ENCODE measurements at places on chromosomes 2 and 18.

GRCh38 chr2:197891897-197892442 is 87.6 kb downstream of the PLCL1 start:
- DNase-seq, result no peak

DNA sequence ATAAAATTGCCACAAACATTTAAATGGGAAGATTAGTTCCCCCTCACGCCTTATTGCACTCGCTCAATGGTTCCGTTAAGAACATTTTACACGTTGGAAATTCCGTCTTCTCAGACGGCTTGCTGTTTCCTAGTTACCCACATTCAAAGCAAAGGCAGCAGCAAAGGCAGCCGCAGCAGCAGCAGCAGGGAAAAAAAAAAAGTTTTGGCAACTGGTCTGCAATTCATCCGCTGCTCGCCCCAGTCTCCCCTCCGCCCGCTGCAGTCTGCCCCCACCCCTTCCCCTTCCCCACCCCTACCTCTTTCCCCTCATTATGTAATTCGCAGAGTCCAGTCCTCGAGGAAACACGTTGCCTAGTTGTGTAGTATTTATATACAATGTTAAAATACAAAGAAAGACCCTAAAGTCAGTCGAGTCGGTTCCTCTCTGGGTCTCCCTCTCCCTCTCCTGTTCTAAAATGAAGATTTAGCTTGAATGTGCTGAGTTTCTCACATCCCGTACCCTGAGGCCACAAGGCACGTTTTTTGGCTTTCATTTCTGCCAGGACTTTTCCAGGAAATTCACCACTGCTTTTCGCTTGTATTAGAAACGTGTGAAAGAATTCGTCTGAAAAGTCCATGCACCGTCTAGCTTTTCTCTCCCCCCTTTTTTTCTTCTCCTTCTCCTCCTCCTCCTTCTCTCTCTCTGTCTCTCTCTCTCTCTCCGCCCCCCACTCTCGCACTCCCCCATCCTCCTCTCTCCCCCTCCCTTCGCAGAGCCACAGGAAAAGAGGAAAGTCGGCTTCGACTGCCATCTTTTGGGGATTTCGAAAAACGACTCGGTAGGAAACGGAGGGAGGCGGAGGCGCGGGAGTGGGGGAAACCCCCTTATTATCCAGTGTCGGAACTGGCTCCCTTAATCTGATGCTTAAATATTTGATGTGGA is 140.0 kb downstream of the MEIS1 start:
- DNase-seq, result peak; percentile 23

- DNase-seq, result no peak
These were observed 64.8 kb upstream of the CHST9 start for GRCh38 chr18:27249933-27250332.

DNA sequence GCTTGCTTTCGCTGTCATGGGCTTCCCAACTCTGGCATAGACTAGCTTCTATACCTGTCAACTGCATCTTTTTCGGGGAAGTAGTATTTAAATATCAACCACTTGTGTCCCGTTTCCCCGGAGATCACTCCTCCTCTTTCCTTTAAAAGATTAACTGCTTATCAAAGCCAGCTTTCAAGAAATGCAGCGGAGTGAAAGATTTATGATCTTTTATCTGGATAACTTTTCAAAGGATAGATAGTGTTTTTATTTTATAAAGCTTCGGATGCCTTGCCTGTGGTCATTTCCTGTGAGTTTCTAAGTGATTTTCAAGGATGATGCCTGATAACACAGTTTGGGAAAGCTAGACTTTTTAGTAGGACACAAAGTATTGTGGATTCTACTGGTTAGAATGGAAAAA is 2.9 kb upstream of the IGFBP5 start:
- DNase-seq, result no peak

- DNase-seq, result no peak
These were observed 127.2 kb downstream of the SLC8A1 start for GRCh38 chr2:40324656-40325055.

- DNase-seq, result no peak
These were observed 28.7 kb downstream of the CDK15 start for GRCh38 chr2:201835066-201835465.
